Activated CD4-positive, alpha-beta T cell treated with anti-CD3 and anti-CD28 coated beads, Interleukin-2, amount 10 ng/mL, durations not matched to agents 7 days and 5 days (primary cell): ENCODE measurements at places on chromosomes 16 and 17.

DNA sequence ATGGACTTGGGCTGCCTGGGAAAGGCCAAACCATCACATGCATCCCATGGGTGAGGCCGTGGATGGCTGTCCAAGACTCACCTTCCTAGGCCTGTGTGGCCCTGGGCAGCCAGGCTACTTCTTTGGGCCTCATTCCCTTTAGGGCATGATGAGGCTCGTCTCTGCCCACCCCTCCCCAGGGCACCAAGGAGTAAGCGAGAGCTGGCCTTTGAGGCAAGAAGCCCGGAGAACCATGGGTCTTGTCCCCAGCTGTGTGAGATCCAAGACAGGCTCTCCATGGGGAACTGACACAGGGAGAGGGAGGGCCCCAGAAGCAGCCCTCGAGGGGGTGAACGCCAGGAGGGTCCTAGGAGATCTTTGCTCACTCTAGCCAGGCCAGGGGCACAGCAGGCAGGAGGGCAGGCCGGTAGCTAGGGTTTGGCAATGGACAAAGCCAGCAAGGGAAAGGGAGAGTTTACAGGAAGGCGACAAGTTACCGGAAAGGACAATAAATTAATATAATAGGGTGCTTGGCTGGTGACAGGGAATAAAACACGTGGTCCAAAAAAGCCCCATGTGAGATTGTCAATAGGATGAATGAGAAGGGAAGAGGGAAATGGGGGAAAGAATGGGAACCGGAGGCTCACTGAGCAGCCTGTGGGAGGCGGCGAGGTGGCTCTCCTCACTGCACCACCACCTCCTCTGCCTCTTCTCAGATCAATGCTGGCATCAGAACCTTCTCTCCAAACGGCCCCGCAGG lies 119.1 kb downstream of the SDK2 start:
- H3K4me3 ChIP-seq = no peak overlapping the region
- no peaks in the 10 kb centered on the region for H3K4me1 ChIP-seq
- peaks cover under 1% of the 10 kb centered on the region for H3K27me3 ChIP-seq

- DNase-seq = no peak
- no peak overlapping the region for H3K4me3 ChIP-seq
Observed at GRCh38 chr17:30796016-30796415, 28.5 kb downstream of the CRLF3 start.

- peaks cover 6% of the 10 kb centered on the region for H3K4me1 ChIP-seq
- H3K27ac ChIP-seq = no peak overlapping the region
- H3K27me3 ChIP-seq = peaks cover 9% of the 10 kb centered on the region
- no peaks in the 10 kb centered on the region for H3K36me3 ChIP-seq
- no peak for DNase-seq
Observed at GRCh38 chr17:51666971-51667705, 406.8 kb downstream of the UTP18 start.

DNA sequence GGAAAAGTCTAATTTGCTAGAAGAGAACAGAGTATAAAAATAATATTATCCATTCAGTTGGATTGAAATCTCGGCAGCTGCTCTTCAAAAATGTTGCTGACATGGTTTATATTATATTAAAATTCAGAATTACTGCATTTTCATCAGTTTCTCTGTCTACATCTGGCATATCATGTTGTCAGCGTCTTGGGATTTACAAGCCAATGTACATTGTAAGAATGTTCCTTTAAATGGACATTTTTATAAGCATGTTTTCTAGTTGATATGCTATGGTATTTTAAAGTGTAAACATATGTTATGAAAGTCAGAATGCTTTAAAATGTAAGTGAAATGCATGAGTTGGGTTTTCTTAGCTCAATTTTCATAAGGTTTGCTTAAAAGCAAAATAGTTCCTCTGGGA lies 528.1 kb upstream of the CDH8 start:
- no peaks in the 10 kb centered on the region for H3K27me3 ChIP-seq
- H3K36me3 ChIP-seq = no peaks in the 10 kb centered on the region
- DNase-seq = no peak
- H3K27ac ChIP-seq = no peak overlapping the region

DNA sequence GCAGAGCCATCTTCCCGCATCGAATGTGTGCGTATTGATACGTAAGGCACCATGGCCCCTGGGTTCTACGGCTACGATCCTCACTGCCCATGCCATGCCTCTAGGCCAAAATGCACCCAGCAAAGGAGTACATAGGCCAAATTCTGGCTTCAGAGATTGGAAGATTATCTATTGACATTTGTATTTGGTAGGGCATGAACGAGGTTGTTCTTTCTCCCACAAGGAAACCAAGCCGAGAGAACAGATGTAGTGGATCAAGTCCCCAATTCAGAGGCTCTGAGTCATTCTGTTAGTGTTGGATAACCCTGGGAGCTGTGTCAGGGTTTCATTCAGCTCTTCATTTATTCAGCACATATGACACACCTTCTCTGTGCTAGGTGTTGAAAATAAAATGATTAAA lies 36.5 kb downstream of the HOXB1 start:
- H3K27ac ChIP-seq = no peak overlapping the region
- peaks cover 49% of the 10 kb centered on the region for H3K27me3 ChIP-seq
- peaks cover 21% of the 10 kb centered on the region for H3K4me1 ChIP-seq
- no peaks in the 10 kb centered on the region for H3K36me3 ChIP-seq

DNA sequence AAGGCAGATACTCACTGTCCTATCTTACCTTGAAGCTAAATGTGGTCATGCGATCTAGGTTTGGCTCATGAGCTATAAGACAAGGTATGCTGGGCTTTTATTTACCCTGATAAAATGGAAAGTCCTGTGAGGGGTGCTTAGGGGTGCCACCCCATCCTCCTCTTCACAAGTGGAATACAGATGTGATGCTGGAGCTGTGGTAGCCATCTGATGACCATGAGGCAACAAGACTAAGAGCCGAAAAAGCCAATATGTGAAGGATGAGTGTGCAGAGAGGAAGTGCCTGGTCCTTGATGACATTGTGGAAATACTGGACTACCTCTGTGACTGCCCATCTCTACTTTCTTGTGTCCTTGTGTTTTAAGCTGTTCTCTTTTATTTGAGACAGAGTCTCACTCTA lies 58.1 kb upstream of the TMC5 start:
- no peaks in the 10 kb centered on the region for H3K4me1 ChIP-seq
- DNase-seq = no peak
- H3K27ac ChIP-seq = no peak overlapping the region
- H3K36me3 ChIP-seq = no peaks in the 10 kb centered on the region
- no peak overlapping the region for H3K4me3 ChIP-seq

DNA sequence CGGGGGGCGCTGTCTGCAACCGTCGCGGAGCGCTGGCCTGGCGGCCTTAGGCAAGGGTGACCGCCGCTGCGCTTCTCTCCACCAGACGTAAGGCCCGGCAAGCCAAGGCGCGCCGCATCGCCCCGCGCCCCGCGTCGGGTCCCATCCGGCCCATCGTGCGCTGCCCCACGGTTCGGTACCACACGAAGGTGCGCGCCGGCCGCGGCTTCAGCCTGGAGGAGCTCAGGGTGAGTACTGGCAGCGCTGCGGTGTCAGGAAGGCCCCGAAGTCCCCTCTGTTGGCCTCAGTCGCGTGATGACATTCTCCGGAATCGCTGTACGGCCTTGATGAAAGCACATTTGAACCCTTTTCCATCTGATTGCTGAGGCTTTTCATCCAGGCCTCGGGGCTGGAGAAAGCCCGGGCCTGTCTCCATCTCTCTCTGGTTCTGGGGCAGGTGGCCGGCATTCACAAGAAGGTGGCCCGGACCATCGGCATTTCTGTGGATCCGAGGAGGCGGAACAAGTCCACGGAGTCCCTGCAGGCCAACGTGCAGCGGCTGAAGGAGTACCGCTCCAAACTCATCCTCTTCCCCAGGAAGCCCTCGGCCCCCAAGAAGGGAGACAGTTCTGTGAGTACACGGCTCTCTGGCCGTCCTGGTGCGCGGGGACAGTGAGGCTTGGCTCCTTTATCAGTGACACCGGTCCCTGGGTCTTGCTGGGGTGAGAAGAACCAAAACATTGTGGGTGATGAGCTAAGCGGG lies 831 bp downstream of the RPL13 start:
- H3K27me3 ChIP-seq = no peaks in the 10 kb centered on the region
- H3K27ac ChIP-seq = peak overlapping the region; percentile 100
- H3K4me3 ChIP-seq = peak overlapping the region; percentile 96
- DNase-seq = no peak
- peaks cover 40% of the 10 kb centered on the region for H3K36me3 ChIP-seq

DNA sequence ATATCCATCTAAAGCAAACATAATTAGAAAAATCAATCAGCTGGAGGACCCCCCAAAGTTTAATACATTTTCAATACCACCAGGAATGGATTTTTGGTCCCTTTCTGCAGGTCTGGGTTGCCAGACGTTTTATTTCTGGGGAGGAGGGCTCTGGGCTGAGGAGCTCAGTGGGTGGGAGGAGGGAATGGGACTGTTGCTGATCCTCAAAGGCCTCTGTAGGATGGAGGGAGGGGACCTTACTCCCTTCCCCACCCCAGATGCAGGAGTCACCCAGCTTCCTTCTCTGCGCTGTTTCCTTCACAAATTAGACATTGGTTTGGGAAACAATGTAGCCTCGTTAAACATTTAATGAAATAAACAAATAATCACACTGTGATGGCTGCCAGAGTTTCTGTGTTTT lies 6.6 kb downstream of the RND2 start:
- no peaks in the 10 kb centered on the region for H3K36me3 ChIP-seq
- peaks cover 3% of the 10 kb centered on the region for H3K27me3 ChIP-seq
- DNase-seq = no peak
- H3K4me3 ChIP-seq = no peak overlapping the region
- H3K27ac ChIP-seq = no peak overlapping the region

- H3K4me3 ChIP-seq = no peak overlapping the region
- H3K27me3 ChIP-seq = no peaks in the 10 kb centered on the region
- no peaks in the 10 kb centered on the region for H3K36me3 ChIP-seq
- DNase-seq = no peak
Observed at GRCh38 chr17:14856176-14856575, 408.9 kb downstream of the PMP22 start.

- no peaks in the 10 kb centered on the region for H3K36me3 ChIP-seq
- no peak overlapping the region for H3K27ac ChIP-seq
- DNase-seq = no peak
- no peaks in the 10 kb centered on the region for H3K4me1 ChIP-seq
Observed at GRCh38 chr16:59039066-59039720, 305.1 kb upstream of the GOT2 start.

DNA sequence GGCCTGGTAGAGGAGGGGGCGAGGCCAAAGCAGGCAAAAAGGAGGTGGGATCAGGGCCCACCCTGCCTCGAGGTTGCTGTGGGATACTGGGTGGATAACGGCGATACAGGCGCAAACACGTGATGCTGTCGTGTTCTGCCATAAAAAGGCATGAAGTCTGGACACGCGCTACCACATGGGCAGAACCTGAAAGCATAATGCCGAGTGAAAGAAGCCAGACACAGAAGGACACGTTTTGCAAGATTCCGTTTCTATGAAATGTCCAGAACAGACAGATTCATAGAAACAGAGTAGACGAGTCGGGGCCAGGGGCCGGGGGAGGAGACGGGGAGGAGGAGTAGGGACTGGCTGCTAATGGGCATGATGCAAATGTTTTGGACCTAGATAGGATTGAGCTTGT lies 43.5 kb downstream of the ZDHHC7 start:
- no peak overlapping the region for H3K4me3 ChIP-seq
- no peaks in the 10 kb centered on the region for H3K27me3 ChIP-seq
- H3K27ac ChIP-seq = no peak overlapping the region
- DNase-seq = no peak
- peaks cover 2% of the 10 kb centered on the region for H3K36me3 ChIP-seq
- H3K4me1 ChIP-seq = peaks cover 5% of the 10 kb centered on the region

DNA sequence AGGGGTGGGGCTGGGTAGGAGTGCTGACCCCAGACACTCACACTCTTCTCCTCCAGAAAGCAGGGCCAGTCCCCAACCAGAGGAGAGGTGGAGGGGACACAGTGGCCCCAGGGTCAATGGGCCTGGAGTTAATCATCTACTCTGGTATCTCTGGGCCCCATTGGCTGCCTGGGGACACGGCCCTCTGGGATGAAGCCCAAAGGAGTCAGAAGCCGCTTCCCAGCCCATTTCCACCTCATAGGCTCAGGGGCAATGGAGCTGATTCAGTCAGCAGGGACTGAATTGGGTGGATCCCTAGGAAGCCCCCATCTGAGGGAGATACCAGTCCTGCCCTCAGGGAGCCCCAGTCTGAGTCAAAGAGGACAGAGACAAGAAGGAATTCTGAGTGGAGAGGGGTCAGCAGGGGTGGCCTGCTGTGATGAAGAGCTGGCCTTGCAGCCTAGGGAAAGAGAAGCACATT lies 2.9 kb upstream of the NAGS start:
- no peak overlapping the region for H3K27ac ChIP-seq
- peaks cover 3% of the 10 kb centered on the region for H3K36me3 ChIP-seq
- DNase-seq = no peak
